Neural progenitor cell (in vitro differentiated cells): ENCODE measurements at places on chromosomes 12 and 14.

DNA sequence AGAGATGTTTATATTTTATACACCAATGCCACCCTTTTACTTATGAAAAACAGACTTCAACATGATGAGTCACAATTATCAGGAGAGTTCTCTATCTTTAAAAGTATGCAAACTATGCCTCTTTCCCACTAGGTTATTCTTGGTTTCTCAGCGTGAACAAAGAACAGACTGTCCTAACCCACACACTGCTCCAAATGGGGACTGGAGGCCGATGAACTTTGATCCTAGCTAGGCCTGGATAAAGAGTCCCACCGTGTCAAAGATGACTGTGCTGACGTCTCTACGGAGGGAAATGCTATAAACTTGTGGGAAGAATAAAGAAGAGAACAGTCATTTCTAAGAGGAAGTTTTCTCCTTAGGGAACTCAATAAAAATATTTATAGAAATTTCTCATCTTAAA, 160.1 kb downstream of the EPS8 start:
- peak; percentile 61 for DNase-seq

GRCh38 chr12:29103539-29103974, 45.5 kb upstream of the FAR2 start:
- no peak for DNase-seq

GRCh38 chr12:69502345-69503081, 32.3 kb downstream of the FRS2 start:
- no peak for DNase-seq

DNA sequence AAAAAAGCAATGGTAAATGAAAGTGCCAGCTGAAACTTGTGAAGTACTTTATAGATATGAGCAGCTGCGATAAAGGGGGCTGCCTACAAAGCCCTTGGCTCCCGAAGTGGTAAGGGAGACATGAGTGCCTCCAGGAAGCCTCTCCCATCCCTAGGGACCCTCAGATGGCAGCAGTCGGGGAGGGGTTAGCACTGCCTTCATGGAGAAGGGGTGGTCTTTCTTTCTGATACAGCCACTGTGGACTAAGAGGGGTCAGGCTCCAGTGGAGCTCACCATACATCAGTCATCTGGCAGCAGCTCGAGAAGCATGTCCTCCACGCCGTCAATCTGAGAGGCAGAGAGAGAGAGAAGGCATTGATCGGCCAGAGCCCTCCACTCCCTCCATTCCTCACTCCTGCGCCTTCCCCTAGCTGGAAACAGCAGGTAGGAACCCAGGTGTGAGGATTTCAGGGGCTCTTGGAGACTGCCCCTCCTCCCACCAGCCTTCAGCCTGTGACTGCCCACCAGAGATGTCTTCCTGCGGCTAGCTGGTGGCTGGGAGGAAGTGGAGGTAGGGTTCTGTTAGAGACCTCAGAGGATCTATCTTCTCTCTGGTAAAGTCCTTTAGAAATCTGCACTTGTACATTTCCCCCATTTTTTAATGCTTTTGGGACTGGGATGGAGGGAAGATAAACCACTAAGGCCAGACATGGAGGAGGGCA, 2.3 kb downstream of the TCL1A start:
- DNase-seq, result no peak

DNA sequence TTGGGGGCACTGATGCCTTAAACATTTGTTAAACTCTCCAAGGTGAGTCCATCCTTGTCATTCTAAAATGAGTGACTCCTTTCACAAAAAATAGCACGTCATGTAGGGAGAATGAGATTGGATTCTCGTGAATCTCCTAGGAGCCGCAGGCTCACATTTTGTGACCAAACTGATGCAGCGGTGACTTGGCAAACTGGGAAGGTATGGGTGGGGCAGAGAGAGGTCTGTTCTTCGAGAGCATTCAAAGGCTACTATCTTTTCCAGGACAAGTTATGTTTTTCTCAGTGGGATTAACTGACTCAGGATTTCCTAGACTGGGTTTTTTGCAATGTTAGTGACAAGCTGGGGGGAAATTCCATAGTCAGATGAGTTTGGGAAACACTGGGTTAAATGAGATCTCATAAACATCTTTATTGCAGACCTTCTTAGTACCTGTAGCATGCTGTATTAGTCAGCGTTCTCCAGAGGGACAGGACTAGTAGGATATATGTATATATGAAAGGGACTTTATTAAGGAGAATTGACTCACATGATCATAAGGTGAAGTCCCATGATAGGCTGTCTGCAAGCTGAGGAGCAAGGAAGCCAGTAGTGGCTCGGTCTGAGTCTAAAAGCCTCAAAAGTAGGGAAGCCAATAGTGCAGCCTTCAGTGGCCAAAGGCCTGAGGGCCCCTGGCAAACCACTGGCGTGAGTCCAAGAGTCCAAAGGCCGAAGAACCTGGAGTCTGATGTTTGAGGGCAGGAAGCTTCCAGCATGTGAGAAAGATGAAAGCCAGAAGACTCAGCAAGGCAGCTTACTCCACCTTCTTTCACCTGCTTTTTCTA, 61.0 kb downstream of the FOXN4 start:
- DNase-seq, result no peak

DNA sequence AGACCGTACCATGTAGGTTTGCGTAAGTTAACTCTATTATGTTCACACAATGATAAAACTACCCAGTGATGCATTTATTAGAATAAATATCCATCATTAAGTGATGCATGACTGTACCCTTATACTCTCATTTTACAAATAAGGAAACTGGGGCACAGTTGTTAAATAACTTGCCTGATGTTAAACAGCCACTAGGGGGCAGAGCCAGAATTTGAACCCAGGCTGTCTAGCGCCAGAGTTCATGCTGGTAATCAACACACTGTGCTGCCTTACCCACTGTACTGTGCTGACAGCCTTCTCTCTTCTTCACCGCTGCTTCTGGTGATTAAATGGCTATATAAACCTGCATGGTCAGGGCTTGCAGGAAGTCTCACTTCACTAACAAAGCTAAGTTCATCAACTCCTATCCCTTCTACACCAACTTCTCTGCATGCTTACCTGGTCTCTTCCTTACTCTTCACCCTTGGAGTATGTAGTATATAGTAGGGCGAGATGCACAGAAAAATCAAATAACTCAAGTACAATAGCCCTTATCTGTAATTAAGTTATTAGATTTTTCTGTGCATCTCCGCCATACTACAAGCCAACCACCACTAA, 43.6 kb upstream of the APPL2 start:
- peak; percentile 58 for DNase-seq

DNA sequence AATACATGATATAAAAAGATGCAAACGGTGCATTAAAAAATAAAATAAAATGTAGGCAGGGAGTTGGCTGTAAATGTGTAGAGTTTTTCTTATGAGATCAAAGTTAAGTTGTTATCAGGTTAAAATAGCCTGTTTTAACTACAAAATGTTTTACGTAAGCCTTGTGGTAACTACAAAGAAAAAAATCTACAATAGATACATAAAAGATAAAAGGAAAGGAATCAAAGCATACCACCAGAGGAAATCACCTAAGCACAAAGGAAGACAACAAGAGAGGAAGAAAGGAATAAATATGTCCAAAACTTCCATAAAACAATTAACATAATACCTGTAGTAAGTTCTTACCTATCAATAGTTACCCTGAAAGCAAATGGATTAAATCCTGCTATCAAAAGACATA, 12.2 kb downstream of the NELL2 start:
- DNase-seq, result no peak

DNA sequence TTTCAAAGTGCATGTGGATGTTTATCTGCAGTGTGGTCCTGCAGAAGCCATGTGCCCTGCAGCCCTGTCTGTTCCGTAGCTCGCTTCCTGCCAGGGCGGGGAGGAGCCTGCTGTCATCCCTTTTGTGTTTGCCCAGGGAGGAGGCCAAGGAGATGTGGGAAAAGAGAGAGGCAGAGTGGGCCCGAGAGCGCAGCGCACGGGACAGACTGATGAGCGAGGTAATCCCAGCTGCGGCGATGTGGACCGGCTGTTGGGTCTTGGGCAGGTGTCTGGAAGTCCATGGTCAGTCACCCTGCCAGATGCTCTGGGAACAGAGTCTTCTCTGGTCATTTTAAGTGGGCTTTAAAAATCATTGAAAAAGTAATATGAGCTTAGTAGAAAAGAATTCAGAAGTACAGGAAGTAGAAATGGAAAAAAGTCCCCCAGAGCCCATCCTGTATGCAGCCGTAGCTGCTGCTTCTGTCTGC, 12.8 kb downstream of the TCHP start:
- no peak for DNase-seq

- no peak for DNase-seq
Measured at GRCh38 chr12:128815779-128816642, 7.7 kb downstream of the SLC15A4 start.

- DNase-seq, result peak; percentile 10
Measured at GRCh38 chr14:45135156-45135555, 574 bp upstream of the FANCM start.

- DNase-seq, result no peak
Measured at GRCh38 chr12:112936927-112937326, 1.3 kb upstream of the OAS3 start.

DNA sequence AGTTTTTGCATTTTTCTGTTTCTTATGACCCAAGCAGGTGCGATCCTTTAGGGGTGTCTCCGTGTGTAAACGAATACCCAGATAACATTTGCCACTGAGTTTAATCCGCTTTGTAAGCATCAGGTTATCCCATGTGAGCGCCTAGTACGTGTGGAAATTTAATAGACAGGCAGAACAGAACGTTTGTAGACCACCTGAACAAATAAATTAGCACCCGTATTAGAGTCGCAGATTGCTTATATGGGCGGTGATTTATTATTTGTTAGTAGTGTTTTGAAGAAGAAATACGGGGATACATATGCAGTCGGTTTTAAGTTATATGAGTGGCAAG, 325 bp downstream of the C12orf60 start:
- DNase-seq, result no peak

DNA sequence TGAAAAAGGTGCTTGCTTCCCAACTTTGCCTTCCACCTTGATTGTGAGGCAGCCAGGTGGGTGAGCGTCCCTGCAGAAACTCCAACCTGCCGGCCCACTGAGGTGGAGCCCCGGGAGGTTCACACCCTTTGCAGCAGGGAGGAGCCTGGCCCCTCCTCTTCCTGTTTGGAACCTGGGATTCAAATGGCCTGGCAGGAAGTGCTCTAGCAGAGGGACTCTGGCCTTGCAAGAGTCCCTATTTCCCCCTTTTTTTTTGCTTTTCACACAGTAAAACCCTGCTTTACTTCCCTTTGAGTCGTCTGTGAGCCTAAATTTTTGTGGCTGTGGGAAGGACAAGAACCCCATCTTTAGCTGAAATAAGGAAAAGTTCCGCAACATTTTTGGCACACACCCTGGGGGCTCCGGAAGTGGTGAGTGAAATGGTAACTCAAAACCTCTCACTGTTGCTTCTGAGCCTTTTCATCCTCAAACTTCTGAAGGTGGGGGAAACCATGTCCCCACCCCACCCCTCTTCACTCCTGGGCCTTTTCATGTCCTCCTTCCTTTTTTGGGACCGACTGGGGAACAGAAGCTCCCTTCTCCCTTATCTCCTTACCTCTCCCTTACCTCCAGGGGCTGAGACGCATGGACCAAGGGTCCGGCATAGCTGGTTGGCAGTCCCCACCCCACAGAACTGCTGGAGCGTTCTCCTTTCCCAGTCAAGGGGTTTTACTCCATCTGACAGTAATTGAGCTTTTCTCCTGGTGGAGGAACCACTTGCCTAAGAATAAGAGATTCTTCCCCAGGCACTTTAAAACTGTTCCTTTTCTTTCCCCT, 102.0 kb downstream of the KCNMB4 start:
- no peak for DNase-seq

DNA sequence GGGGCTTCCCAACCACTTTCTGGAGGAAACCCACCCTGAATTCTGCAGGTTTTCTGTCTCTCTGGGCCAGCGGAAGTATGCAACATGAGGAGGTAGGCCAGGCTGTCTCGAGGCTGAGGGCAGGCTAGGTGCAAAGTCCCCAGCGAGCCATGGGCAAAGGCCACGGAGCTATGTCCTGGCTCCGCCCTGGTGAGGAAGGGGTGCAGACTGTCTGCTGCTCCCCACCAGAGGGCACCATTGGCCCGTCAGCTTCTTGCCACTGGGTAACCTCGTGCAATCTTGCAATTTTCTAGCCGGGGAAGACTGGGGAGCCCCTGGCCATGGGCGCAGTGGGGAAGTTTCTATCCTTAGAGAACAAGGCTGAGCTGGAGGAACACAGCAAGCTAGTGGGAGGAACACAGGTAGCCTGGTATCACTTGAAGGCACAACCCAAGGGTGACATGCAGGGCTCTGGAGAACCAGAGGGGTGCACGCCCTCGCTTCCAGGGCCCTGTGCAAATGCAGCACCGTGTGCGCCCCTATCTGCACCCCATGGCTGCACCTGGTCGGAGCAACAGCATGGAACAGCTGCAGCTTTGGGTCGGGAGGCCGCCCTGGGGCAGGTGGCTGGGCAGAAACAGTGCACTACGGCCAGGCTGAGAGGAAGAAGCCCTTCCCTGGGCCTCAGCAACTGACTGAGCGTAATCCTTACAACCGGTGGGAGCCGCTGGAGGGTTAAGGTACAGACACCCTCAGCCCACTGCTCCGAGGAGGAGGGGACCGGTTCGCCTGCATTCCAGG, 27.6 kb upstream of the RPLP0 start:
- DNase-seq, result peak; percentile 91

DNA sequence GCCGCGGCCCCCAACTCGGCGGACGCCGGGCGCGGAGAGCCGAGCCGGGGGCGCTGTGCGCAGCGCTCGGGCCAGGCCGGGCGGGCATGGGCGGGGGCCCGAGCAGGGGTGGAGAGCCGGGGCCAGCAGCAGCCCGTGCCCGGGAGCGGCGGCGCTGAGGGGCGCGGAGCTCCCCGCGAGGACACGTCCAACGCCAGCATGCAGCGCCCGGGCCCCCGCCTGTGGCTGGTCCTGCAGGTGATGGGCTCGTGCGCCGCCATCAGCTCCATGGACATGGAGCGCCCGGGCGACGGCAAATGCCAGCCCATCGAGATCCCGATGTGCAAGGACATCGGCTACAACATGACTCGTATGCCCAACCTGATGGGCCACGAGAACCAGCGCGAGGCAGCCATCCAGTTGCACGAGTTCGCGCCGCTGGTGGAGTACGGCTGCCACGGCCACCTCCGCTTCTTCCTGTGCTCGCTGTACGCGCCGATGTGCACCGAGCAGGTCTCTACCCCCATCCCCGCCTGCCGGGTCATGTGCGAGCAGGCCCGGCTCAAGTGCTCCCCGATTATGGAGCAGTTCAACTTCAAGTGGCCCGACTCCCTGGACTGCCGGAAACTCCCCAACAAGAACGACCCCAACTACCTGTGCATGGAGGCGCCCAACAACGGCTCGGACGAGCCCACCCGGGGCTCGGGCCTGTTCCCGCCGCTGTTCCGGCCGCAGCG, 639 bp downstream of the FZD10 start:
- no peak for DNase-seq

DNA sequence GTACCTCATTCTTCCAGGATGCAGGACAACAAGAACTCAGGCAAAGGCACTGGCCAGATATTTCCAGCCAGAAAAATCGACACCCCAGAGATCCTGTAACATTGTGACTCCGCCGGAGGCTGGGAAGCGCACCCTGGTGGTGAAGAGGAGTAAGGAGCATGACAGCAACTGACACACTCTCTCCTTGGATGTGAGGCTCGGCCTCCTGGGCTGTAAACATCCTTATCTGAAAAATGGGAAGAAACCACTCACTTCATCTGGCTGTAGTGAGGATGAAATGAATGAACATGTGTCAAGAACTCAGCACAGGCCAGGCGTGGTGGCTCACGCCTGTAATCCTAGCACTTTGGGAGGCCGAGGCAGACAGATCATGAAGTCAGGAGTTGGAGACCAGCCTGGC, 27.5 kb downstream of the TCHP start:
- DNase-seq, result peak; percentile 60
